ENCODE measurements at places on chromosomes 6 and 20. TPM values are rescaled to one million over a fixed set of nuclear protein-coding genes. Genes with fewer than 3 reads are reported as not detected.

The SEC23B gene
- total RNA-seq, result 49.6 TPM

The CEP250 gene
- 11.9 TPM for total RNA-seq

The PHACTR1 gene
- 0.09 TPM for total RNA-seq

The TBC1D32 gene
- 12.1 TPM for total RNA-seq

The PRKN gene
- total RNA-seq, result 1.1 TPM

The PNLDC1 gene
- not detected for total RNA-seq

The FNDC1 gene
- 0.14 TPM for total RNA-seq

The RIPOR3 gene
- total RNA-seq, result 21.7 TPM

The C6orf89 gene
- 52.9 TPM for total RNA-seq

The HTR1B gene
- total RNA-seq, result not detected

The MYB gene
- total RNA-seq, result 0.14 TPM

The KDM1B gene
- total RNA-seq, result 9.2 TPM

The AHI1 gene
- total RNA-seq, result 27.1 TPM

The PPP1R3D gene
- total RNA-seq, result 6.4 TPM

The CDH22 gene
- not detected for total RNA-seq

The MYL9 gene
- total RNA-seq, result 13.9 TPM

The YTHDF1 gene
- 17.7 TPM for total RNA-seq

The GLP1R gene
- total RNA-seq, result not detected

The FBXO9 gene
- 54.5 TPM for total RNA-seq

The GATA5 gene
- not detected for total RNA-seq

The HTR1E gene
- not detected for total RNA-seq

The FAM50B gene
- total RNA-seq, result 5.0 TPM

The TTLL9 gene
- total RNA-seq, result under 0.01 TPM

The SRMS gene
- total RNA-seq, result not detected

The TRAPPC3L gene
- 0.14 TPM for total RNA-seq

The TBX18 gene
- 34.9 TPM for total RNA-seq

The DLK2 gene
- total RNA-seq, result 0.28 TPM

The KCNK15 gene
- total RNA-seq, result 0.28 TPM

The MEP1A gene
- not detected for total RNA-seq

The NINL gene
- total RNA-seq, result 10.3 TPM

The HMGA1 gene
- total RNA-seq, result 64.8 TPM

The PLN gene
- total RNA-seq, result 0.28 TPM

The FBXO5 gene
- total RNA-seq, result 2.8 TPM

The SNAP91 gene
- total RNA-seq, result under 0.01 TPM
